ENCODE measurements at places on chromosomes 4 and X.

- no peak for DNase-seq
These were observed 69.7 kb downstream of the FANCB start for GRCh38 chrX:14802943-14803710.

- no peak for DNase-seq
These were observed 65.6 kb upstream of the PGAM4 start for GRCh38 chrX:78035061-78035460.

DNA sequence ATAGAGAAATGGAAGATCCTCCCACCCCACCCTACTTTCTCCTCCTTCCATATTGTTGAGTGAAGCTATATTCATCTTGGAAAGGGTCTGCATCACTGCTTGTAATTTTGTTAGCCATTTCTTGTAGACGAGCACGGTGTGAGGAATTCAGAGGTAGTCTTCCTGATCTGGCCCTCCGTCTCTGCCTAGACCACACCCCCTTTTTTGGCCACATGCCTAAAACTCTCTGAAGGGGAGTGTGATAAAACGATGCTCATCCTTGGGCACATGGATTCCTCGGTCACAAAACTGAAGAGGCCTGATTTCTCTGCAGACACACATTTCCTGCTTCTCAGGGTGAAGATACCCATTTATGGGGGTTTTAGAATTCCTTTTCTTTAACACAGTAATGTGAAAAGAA, 182.8 kb downstream of the LARP7 start:
- no peak for DNase-seq

GRCh38 chr4:119977076-119977940, 89.3 kb downstream of the MAD2L1 start:
- DNase-seq = no peak

DNA sequence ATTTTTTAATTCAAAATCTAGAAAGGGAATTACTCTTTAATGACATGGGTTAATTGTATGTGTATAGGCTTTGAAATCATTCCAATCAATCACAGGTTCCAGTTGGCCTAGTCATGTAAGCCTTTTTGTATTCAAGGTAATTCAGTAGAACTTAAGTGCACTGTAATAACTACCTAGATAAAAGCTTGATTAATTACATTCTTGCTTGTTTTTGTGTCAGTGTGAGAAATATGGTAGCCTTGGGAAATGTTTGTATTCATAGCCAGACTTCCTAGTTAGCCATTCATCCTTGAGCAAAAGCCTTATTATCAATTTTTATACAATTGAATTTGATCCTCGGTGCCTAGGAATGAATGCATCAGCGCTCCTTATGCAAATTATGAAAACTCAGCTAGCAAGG, 33.5 kb downstream of the TKTL2 start:
- DNase-seq = no peak

- DNase-seq = no peak
These were observed 198.7 kb upstream of the ADAMTS3 start for GRCh38 chr4:72767618-72768302.

DNA sequence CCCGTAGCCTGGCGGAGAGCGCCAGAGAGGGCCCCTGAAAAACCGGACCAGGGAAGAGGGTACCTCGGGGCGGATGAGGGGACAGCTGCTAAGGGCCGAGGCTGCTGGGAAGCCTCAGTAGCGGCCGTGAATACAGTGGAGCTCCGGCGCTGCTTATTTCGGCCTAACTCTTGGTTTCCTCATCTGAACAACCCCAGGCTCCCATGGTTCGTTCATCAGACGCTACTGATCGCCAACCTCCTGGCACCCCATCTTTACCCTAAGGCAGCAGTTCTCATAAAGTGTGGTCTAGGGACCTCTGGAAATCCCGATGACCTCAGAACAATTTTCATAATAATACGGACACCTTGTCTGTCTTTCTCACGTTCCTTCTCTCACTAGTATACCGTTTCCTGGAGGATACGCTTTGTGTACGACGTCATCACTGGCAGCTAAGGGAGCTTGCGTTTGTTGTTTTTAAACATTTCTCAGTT, 645 bp upstream of the RAB28 start:
- no peak for DNase-seq

DNA sequence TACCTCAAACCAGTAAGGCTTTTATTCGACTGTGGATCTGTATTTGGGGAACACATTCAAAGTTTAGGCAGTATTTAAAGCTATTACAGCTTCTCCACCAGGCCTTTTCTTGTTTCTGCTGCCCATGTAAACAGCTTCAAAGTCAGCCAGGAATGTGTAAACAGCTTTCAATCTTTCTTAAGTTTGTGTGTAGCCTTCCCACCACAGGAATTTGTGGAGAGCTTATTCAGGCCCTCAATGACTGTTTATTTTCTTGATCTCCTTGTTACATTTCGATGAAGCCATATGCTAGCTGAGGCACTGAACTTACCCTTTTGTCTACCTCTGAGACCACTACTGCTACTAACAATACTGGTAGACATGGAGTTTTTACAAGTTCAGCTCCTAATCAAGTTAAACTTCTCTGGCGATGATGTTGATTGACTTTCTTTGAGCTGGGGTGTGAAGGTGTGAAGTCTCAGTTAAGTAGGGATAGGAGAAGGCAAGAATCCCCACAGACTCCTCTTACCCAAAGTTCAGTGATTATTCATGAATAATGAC, 72.6 kb downstream of the NWD2 start:
- no peak for DNase-seq
